Activated CD8-positive, alpha-beta memory T cell treated with anti-CD3 and anti-CD28 coated beads for 1 hour (primary cell): ENCODE measurements at places on chromosomes 12 and 14.

GRCh38 chr12:103586132-103586531 is 941 bp upstream of the STAB2 start:
- no peak for DNase-seq

GRCh38 chr12:44889926-44890325 is 13.8 kb upstream of the NELL2 start:
- DNase-seq = no peak

DNA sequence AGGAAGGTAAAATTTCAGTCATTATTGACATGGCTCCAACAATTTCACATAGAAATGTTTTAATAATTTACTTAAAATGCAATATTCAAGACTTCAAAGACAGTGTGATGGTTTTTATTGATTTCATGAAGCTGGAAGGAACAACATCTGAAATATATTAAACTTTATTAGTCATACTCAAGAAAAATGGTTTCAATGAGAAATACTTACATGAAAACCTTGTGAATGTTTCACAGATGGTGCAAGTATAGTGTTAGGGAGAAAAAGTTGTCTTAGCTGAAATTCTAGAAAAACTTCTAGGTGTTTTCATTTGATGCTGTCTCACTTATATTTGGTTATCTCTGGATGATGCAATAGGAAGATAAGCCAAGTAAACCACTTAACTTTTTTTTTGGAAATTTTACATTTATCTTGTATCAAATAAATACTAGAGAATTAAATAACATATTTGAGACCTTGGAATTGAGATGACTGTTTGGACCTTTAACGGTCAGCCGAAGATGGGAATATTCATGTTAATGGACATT is 65.5 kb downstream of the PELI2 start:
- DNase-seq = no peak

DNA sequence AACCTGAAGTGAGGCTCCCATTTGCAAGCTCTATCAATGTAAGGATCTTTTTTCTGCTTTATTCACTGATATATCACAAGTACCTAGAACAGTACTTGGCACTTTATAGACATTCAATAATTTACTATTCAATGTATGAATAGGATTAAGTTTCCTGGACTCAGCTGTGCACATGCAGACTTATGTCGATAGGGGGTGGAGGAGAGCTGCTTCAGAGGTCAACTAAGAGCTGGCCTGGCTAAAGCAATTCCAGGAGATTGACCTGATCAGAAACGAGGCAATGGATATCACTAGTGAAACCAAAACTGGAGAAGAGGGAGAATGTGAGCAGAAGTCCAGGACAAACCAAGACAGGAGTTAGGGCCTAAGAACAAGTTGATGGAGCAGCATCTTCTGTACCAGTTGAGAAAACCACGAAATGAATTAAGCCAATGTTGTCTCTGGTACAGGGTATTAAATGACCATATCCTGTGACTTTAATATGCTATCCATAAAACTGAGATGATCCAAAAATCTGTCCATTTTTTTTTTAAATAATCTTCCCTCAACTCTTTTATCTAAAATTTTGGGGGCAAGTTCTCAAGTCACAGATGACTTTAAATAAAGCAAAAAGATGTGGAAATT is 169.2 kb downstream of the PIK3C2G start:
- DNase-seq = no peak
